NCI-H510A treated with DMSO at 0.1 percent for 48 hours (cell line): ENCODE measurements at places on chromosomes 16 and 17.

- DNase-seq, result no peak
These were observed 235.3 kb upstream of the N4BP1 start for GRCh38 chr16:48845261-48845660.

DNA sequence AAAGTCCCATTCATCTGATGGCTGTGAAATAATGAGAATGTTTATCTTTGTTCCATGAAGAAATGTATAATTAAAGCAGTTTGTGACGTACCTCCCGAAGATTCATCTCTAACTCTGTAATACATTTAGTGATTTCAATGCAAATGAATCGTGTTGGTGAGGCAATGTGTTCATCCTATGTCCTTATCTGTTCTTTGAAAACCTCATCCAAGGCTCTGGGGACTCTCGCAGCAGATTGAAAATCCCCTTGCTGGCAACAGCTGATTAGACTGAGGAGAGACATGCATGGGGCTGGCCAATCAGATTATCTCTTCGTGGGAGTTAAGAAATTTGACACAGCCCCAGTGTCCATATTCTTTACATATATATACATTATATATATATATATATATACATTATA, 1095.4 kb upstream of the EEF2KMT start:
- DNase-seq, result no peak

DNA sequence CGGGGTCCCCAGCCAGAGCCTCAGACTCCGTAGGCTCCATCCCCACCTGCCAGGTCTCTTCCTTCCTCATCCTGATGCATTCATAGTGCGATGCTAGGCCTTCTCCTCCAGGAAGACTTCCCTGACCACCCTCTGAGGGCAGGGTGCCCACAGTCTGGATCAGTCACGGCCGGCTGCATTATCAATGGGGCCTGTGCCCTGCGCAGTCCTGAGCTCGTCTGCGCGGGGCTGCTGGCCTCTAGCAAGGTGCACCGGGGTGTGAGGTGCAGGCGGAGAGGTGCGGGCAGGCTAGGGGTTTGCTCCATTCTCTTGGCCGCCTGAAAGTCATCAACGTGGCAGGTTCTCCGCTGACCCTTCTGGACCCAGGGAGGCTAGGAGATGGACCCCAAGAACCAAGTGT, 56.9 kb upstream of the ACSF3 start:
- no peak for DNase-seq

DNA sequence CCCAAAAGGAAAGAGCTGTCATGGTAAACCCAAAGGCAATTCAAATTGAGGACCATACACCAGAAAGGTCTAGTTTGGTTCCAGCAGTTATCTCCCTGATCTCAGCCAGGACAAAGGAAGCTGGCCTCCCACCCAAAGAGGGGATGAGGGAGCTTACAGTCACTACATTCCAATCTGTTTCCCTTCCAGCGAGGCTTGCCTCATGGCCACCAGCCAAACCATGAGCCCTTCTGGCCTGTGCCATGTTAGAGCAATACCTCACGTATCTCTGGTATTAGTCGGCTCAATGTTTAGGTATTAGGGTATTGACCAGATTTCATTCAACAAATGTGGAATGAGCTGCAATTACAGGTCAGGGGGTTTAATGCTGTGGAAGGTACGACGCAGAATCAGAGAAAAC, 8.4 kb downstream of the NDUFAB1 start:
- DNase-seq, result no peak
